ENCODE measurements at places on chromosomes 6 and 20.

- ATAC-seq, result no peak
Observed at GRCh38 chr20:44649126-44649525, 2.4 kb downstream of the ADA start.

DNA sequence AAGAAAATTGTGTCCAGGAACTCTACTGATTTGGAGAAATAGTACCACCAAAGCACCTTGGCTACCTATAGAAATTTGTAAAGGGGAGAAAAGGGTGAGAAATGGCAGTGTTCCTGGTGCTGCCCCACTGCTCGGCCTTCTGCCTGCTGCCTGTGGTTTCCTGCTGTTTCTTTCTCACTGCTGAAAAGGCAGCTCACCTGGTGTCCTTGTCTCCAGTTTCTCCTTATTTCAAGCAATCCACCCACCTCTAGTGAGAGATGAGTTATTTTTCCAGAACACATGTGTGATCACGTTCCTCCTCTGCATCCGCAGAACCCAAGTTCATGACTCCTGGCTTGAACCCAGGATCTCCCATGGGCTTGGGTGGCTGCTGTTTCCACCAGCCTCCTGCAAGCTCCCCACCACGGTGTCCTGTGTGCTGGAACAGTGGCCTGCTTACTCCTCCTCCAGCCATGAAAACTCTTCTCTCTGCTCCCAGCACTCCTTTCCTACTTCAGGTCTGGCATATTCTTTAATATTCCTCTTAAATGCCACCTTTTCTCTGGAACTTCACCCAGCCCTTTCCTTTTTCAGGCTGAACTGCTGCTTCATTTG lies 48.9 kb downstream of the ELOVL2 start:
- no peak for ATAC-seq

DNA sequence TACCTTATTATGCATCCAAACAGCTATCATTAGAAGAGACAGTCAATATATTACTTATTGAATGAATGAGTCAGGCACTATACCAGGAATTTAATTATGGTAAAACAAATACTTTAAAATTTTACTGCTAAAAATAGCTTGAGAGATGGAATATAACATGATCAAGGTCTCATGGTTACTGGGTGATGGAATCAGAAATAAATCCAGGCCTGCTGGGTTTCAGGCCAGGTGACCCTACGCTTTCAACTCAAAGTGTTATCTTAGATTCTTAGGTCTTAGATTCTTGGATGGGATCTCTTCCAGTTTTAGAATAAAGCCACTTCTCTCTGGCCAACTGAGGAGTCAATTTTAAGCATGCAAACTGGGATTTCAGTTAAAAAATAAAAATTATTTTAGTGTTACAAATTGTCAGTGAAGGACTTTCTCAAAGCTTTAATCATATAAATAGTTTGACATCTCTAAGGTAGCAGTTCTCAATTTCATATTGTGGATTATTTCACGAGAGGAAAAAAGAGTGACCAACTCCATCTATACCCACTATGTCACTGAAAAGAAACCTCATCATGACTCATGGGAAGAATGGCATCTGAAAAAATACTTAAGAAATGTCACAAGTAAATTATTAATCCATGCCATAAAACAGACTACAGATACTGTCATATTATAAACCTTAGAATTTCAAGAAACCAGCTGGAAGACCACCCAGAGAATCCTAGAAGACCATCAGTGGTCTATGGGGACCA lies 283.4 kb upstream of the RUNX2 start:
- ATAC-seq, result no peak

GRCh38 chr20:49268600-49269365 lies 9.1 kb downstream of the ZNFX1 start:
- peak; percentile 67 for ATAC-seq

GRCh38 chr6:168134560-168135201 lies 55.7 kb upstream of the FRMD1 start:
- ATAC-seq, result no peak

GRCh38 chr6:124055963-124056362 lies 252.3 kb downstream of the NKAIN2 start:
- ATAC-seq, result no peak

Measured in activated CD4-positive, CD25-positive, alpha-beta regulatory T cell treated with anti-CD3 and anti-CD28 coated beads, Interleukin-2, amount 50 U/mL, for 24 hours (primary cell).